Uterus (tissue), 4 donors: ENCODE measurements at places on chromosomes 6 and 20.

- no peak for DNase-seq
These were observed 121.6 kb upstream of the LGSN start for GRCh38 chr6:63441266-63441956.

- DNase-seq = no peak
These were observed 1080.7 kb downstream of the GRIK2 start for GRCh38 chr6:102474041-102474807.

DNA sequence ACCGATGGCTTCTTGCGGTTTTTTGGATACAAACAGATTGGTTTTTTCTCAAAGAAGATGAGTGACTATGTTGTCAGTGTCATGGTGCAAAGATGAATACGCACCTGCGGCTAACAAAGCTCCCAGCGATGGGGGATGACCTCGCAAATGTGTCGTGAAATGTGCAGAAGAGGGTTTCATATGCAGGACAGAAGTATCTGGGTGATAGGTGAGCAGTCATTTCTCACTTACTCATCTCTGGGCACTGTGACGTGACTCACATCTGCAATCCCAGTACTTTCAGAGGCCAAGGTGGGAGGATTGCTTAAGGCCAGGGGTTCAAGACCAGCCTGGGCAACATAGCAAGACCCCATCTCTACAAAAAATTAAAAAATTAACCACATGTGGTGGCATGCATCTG, 216.3 kb downstream of the ERMARD start:
- DNase-seq = no peak

- no peak for DNase-seq
These were observed 271.0 kb upstream of the HSF2 start for GRCh38 chr6:122128445-122128844.

- no peak for DNase-seq
These were observed 150.0 kb downstream of the QKI start for GRCh38 chr6:163564534-163564933.

DNA sequence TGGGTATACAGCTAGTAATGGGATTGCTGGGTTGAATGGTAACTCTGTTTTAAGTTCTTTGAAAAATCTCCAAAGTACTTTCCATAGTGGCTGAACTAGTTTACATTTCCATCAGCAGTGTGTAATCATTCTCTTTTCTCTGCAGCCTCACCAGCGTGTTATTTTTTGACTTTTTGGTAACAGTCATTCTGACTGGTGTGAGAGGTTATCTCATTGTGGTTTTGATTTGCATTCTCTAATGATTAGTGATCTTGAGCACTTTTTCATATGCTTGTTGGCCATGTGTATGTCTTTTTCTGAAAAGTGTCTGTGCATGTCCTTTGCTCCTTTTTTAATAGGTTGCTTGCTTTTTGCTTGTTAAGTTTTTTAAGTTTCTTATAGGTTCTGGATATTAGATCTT, 194.2 kb upstream of the PHACTR1 start:
- DNase-seq = no peak

DNA sequence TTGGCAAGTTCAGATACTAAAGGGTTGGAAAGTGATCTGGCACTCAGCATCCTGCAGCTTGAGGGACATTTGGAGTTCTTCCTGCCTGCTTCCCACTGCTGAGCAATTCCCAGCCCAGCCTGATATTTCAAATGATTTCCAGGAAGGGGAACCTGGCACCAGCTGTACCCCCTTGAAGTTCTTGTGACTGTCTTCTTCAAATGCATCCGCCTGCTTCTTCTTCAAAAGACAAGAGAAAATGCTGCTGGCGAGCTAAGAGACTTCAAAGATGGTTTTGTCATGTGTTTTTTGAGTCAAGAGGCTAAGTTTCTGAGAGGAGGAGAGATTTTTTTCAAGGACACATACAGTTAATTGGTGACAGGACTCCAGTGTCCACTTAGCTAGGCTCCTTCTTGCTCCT, 42.6 kb upstream of the B4GALT5 start:
- DNase-seq = no peak

- no peak for DNase-seq
These were observed 34.9 kb upstream of the ECI2 start for GRCh38 chr6:4170297-4170696.

GRCh38 chr20:41412324-41413120, 45.9 kb upstream of the EMILIN3 start:
- no peak for DNase-seq

- DNase-seq = no peak
These were observed 1.3 kb upstream of the MRS2 start for GRCh38 chr6:24401458-24401857.

DNA sequence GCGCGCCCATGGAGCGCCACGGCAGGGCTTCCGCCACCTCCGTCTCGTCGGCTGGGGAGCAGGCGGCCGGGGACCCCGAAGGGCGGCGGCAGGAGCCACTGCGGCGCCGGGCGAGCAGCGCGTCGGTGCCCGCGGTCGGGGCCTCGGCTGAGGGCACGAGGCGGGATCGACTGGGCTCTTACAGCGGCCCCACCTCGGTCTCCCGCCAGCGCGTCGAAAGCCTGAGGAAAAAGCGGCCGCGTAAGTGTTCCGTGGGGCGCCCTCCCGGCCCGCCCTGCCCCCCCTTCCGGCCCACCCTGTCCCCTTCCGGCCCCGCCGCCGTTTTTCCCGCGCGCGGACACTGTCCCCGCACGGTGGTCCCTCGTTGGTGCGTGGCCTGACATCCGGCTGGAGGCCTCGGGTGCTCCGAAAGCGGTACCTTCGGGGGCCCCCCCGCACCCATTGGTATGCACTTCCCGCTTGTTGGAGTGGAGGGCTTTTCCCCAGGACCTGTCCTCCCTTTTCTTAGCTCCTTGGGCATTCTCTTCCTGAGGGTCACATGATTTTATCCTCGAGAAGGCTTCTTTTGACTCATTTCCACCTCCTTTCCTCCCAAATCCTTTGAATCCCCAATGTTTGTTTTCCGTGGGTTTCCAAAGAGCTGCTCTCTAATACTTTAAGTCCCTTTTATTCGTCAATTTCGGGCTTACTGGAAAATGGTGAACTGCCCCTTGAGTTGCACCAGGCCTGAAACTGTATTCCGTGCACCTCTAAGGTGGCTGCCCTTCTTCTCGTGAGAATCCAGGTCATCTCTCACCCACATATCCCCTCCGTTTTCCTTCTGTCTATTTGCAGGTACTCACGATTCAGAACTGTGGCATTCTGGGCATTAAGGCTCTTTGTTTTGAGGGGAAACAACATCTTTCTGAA, 556 bp downstream of the PANK2 start:
- peak; percentile 40 for DNase-seq

DNA sequence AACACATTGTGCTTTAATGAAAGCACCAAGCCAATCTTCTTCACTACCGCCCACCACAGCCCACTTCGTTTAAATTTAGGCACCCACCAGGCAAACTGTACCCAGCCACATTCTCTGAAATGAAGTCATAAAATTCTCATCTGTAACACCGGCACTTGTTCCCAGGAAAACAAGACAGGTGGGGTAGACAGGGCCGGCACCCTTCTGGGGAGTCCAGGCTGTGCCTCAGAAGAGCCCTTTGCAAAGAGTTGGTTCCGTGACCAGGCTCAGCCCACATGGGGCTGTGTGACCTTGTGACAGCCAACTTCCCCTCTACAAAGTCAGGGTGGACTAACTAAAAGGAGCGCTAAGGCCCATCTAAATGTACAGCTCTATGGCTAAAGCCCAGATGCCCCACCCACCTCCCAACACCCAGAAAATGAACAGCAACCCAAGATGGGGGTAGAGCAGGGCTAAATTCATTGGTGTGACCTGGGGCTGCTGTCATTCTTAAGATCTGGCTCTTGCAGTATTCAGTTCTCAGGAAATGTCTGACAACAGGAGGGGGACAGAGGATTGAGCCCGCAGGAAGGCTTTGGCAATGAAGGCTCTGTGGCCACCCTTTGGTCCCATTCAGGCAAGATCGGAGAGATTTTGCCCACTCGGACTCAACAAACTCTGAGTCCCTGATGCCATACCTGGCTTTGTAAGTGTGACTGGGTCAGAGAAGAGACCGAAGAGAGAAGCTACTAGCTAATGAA, 56.7 kb downstream of the TRERF1 start:
- DNase-seq = no peak

DNA sequence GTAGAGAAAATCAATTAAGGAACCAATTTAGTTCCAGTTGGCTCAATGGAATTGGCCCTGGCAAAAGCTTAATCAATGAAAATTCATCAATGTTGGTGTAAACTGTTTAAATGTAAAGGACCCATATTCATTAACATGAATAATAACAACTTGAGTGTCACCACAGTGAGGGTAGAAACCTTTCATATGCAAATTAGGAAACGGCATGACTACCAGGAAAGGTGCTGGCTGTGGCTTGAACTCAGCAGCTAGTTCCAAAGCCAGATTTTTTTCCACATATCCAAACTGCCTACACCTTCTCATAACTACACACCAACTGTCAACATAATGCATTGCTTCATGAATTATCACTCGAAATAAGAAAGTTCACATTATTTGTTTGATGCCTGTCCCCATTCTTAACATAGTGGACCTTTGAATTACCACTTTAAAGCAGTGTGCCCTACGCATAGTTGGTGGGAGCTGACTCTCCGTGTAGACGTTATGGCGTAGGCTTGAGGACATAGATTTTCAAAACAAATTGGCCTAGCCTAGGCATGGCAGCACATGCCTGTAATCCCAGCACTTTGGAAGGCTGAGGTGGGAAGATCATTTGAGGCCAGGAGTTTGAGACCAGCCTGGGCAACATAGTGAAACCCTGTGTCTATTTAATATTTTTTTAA, 19.7 kb downstream of the PBOV1 start:
- no peak for DNase-seq

GRCh38 chr20:58970146-58970545, 10.9 kb upstream of the NELFCD start:
- DNase-seq = no peak

DNA sequence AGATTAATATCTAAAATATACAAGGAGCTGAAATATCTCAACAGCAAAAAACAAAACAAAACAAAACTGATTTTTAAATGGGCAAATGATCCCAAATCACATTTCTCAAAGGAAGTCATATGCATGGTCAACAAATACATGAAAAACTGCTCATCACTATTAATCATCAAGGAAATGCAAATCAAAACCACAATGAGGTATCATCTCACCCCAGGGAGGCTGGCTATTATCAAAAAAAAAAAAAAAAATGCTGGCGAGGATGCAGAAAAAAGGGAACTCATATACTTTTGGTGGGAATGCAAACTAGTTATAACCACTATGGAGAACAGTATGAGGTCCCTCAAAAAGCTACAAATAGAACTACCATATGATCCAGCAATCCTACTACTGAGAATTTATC, 34.6 kb downstream of the REPS1 start:
- no peak for DNase-seq

- no peak for DNase-seq
These were observed 81.6 kb downstream of the FAM120B start for GRCh38 chr6:170388113-170388512.

DNA sequence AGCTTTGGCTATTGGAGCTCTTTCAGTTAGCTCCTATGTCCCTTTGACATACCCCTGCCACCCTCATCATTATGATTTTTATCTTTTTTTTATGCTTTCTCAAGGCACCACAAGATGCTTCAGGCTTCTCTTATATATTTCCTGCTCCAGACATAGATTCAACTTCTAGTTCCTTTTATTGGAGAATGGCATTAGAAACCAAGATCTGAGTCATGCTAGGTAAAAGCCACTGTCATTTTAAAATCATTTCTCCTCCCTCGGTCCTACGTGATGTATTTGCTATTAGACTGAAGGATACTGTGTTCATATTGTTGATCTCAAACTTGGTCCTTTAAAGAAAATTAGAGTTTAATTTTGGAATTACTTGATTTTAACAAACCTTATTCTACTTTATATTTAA, 8.3 kb downstream of the TENT5A start:
- no peak for DNase-seq

- no peak for DNase-seq
These were observed 3.8 kb upstream of the LRRN4 start for GRCh38 chr20:6057691-6058090.

GRCh38 chr6:140281236-140281635, 906.8 kb upstream of the CITED2 start:
- no peak for DNase-seq

DNA sequence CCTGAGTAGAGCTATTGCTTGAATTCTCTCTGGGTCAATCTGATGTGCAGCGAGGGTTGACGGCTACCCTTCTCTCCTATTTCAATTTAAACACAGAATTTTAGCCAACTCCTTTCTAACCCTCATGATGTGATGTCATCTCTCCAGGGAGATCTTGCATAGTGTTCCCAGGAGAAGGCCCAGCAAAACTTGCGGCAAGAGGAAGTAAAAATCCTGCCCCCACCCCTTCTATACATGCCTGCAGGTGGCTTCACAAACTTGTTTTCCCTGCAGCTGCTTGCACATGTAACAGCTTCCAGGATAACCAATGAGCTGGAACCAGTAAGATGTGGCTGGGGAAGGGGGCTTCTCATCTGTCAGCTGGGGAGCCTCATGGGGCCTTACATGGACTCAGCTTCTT, 169.3 kb upstream of the CDH4 start:
- DNase-seq = no peak

DNA sequence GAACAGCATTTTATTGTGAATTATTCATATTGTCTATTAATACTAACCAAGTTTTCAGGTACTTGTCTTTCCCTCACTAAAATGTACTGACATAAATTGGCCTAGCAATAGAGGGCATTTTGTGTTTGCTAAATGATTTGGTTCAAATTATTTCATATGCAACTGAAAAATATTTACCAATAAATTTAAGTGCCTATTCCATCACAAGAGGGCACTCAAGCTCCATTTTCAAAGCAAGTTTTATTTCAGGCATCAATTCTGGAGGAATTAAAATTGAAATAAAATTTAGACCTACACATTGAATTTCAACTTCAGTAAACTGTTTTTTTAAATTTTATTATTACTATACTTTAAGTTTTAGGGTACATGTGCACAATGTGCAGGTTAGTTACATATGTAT, 114.3 kb upstream of the SYNCRIP start:
- no peak for DNase-seq

DNA sequence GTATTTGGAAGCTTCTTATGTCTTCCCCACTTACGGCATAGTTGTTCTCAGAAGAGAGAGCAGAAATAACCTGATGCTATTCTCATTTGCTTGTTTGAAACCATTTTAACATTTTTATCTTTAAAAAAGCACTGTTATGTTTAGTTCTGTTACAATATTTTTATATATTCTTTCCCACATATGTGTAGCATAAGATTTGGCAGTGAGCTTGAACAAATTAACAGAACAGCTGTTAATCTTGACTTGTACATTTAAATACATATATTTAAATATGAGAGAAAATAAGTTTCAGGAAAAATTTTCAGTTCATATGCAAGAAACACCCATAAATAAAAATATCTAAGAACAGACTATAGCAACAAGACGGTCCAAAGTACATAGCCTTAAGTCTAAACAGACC, 431.7 kb upstream of the IRAK1BP1 start:
- DNase-seq = no peak

- no peak for DNase-seq
These were observed 988 bp downstream of the UBE2V1 start for GRCh38 chr20:50111829-50112495.
